ENCODE measurements at places on chromosomes 1 and 21. TPM values are rescaled to one million over a fixed set of nuclear protein-coding genes. Genes with fewer than 3 reads are reported as not detected.

The RAB7B gene
- total RNA-seq = 1.7 TPM

GRCh38 chr1:198664068-198664788 is 25.4 kb downstream of the PTPRC start:
- H3K4me3 ChIP-seq = no peak overlapping the region
- H3K36me3 ChIP-seq = no peaks in the 10 kb centered on the region
- DNase-seq = no peak
- H3K27me3 ChIP-seq = no peaks in the 10 kb centered on the region
- H3K4me1 ChIP-seq = no peaks in the 10 kb centered on the region

DNA sequence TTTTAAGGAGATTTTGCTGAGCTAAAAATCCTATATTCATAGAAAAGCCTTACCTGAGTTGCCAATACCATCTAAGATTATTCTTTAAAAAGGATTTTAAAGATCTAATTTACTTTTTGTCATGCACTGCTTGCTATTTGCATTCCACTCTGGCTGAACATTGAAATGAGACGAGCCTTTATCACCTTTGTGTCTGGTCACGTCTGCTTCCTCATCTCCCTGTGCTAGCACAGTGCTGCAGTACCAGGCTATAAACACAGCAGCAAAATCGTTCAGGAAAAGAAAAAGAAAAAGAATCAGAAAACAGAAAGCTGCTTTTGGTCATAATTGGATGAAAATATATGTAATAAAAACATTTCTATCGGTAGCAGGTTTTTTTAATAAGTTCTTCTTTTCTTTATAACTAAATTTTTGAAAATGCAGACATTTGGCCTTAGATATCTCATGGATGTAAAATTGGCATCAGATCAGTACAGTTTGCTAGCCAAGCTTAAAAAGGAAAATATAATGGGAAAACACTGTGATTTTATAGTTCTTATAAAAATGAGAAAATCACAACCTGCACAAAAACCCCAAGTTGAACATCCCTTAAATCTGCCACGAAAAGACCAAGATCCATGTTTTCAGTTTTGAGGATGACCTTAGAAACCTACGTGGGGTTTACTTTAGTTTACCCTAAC is 735.7 kb upstream of the CXADR start:
- H3K4me1 ChIP-seq = no peaks in the 10 kb centered on the region
- DNase-seq = no peak
- H3K4me3 ChIP-seq = no peak overlapping the region
- H3K27me3 ChIP-seq = no peaks in the 10 kb centered on the region
- H3K27ac ChIP-seq = no peak overlapping the region
- H3K36me3 ChIP-seq = no peaks in the 10 kb centered on the region

DNA sequence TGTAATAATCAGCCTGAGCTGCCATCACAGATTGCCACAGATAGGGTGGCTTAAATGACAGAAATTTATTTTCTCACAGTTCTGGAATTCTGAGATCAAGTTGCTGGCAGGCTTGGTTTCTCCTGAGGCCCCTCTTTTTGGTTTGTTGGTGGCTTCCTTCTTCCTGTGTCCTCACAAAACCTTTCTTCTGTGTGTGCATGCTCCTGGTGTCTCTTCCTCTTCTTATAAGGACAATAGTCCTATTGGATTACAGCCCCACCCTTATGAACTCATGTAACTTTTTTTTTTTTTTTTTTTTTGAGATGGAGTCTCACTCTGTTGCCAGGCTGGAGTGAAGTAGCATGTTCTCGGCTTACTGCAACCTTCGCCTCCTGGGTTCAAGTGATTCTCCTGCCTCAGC is 41.0 kb upstream of the F3 start:
- no peak for DNase-seq
- H3K36me3 ChIP-seq = no peaks in the 10 kb centered on the region
- no peak overlapping the region for H3K4me3 ChIP-seq
- H3K27ac ChIP-seq = no peak overlapping the region

The PDC gene
- total RNA-seq = not detected

DNA sequence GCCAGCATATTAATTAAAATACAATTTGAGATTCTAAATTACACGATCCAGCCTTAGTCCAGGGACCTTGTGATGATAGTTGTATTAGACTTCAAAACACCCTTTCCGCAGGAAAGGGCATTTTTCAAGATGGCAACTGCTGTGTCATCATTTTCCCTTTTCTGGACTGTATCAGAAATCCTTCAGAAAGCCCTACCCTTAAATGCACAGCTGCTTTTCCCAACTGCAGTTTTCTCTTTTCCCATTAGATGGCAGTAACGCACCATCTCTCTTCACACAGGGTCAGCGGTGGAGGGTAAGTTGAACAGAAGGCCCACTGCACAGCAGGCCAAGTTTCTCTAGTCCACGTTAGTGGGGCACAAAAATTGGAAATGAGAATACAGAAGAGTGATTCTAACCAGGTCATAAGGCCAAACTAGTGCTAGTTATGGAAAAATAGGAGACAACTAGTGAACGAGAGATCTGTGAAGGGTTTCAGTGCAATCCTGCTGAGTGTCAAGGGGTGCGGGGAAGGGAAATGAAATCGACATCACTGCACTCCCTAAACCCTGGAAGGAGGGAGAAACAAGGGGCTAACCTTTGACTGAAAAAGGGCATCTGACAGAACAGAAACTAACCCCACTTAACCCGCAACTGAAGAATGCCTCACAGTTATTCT is 22.1 kb upstream of the TDRD10 start:
- H3K4me1 ChIP-seq = no peaks in the 10 kb centered on the region
- DNase-seq = no peak
- H3K27me3 ChIP-seq = no peaks in the 10 kb centered on the region

The KIFAP3 gene
- total RNA-seq = 36.0 TPM

The PLA2G2A gene
- total RNA-seq = 2,513 TPM

DNA sequence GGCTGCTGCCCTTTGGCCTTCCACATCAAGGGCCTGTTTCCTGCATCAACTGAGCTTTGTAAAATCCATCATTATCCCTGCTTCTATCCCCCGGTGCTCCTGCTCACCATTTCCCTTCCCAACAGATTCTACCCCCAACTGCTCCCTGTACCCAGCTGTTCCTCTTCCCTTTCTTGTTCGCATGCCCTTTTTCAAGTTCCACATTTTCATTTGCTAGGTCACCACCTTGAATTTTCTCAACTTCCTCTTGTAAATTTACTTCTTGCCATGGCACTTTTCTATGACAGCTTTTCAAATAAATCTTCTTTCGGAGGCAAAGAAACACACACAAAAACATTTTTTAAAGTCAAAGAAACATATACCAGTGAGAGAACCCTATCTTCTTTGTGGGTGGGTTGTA is 330.5 kb upstream of the ADGRL2 start:
- H3K27ac ChIP-seq = no peak overlapping the region
- H3K4me1 ChIP-seq = no peaks in the 10 kb centered on the region
- no peaks in the 10 kb centered on the region for H3K27me3 ChIP-seq
- H3K4me3 ChIP-seq = no peak overlapping the region

The CHODL gene
- 2.3 TPM for total RNA-seq

The POMGNT1 gene
- 56.0 TPM for total RNA-seq

GRCh38 chr1:1407636-1408318 is 684 bp upstream of the MRPL20 start:
- no peak for DNase-seq
- no peaks in the 10 kb centered on the region for H3K27me3 ChIP-seq
- no peaks in the 10 kb centered on the region for H3K4me1 ChIP-seq
- H3K36me3 ChIP-seq = no peaks in the 10 kb centered on the region
- peak overlapping the region; percentile 89 for H3K4me3 ChIP-seq

The STRIP1 gene
- 45.9 TPM for total RNA-seq

The PIGR gene
- total RNA-seq = 2.1 TPM

- DNase-seq = no peak
- H3K4me1 ChIP-seq = no peaks in the 10 kb centered on the region
- no peaks in the 10 kb centered on the region for H3K27me3 ChIP-seq
- H3K36me3 ChIP-seq = no peaks in the 10 kb centered on the region
- no peak overlapping the region for H3K27ac ChIP-seq
These were observed 29.4 kb downstream of the MIER1 start for GRCh38 chr1:66954208-66954607.

- H3K27ac ChIP-seq = peak overlapping the region; percentile 100
- peak; percentile 93 for DNase-seq
- no peak overlapping the region for H3K4me3 ChIP-seq
- no peaks in the 10 kb centered on the region for H3K27me3 ChIP-seq
These were observed 219.2 kb downstream of the FOXD2 start for GRCh38 chr1:47656719-47657685.

DNA sequence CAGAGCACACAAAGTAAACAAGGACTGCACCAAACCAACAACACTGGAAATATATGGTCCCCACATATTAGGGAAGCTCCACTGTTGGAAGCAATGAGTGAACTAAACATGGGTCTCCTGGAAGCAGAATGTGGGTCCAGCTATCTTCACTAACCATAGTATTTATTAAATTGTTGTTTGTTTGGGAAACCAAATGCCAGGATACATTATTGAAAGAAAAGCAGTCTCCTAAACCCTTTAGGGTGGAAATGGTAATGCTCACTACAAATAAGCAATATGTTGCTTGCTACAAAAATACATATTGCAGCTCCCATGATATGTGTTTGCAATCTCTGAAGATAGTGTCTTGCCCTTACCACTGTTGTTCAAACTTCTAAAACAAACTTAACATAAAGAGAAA is 2.2 kb downstream of the NEGR1 start:
- DNase-seq = no peak
- no peaks in the 10 kb centered on the region for H3K4me1 ChIP-seq
- H3K27me3 ChIP-seq = no peaks in the 10 kb centered on the region
- no peak overlapping the region for H3K4me3 ChIP-seq

The CFHR2 gene
- total RNA-seq = not detected

The MROH7 gene
- total RNA-seq = 16.3 TPM

The HAO2 gene
- total RNA-seq = not detected

The C8A gene
- not detected for total RNA-seq

- H3K4me3 ChIP-seq = no peak overlapping the region
- DNase-seq = no peak
- no peaks in the 10 kb centered on the region for H3K36me3 ChIP-seq
- H3K4me1 ChIP-seq = no peaks in the 10 kb centered on the region
These were observed 17.0 kb upstream of the STUM start for GRCh38 chr1:226531360-226532093.

DNA sequence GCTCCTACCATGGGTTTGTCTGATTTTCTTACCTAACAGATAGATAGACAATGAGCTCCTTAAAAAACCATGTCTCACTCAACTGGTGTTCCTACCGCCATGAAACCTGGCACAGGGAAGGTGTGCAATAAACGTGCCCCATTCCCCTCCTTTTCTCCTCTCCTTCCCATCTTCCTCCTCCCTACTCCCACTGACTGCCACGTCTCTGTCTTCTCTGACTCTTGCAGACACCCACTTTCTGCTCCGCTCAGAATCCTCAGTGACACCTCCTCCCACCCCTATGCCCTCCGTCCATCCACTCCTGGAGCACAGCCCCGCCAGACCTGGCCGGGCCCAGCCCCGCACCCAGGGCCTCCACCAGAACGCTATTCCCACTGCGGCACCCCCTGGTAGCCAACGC is 52.9 kb downstream of the HMGB4 start:
- no peak for DNase-seq
- no peak overlapping the region for H3K4me3 ChIP-seq
- H3K27ac ChIP-seq = no peak overlapping the region
- no peaks in the 10 kb centered on the region for H3K27me3 ChIP-seq

DNA sequence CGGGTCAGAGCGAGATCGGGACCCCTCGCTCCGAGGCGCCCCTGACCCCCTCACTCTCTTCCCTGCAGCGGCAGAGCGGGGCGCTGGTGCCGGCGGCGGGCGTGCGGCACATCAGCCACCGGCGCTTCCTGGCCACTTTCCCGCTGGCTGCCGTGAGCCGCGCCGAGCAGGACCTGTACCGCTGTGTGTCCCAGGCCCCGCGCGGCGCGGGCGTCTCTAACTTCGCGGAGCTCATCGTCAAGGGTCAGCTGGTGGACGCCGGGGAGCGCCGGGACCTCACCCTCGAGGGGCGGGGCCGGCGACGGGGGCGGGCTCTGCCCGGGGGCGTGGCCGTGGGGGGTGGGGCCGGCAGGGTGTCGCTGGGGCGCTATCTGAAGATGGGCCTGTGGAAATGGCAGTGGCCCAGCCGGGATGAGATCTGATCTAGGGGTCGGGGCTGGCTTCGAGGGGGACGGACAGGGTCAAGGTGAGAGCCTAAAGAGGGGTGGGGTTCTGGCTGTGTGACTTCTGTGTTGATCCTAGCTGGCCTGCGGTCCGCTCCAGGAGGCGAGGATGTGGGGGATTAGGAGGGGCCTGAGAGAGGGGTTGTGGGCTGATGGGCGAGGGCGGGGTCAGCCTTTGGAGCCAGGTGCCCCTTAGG is 23.6 kb downstream of the PTPRU start:
- H3K27ac ChIP-seq = no peak overlapping the region
- peak; percentile 86 for DNase-seq
- H3K4me3 ChIP-seq = peak overlapping the region; percentile 18
- no peaks in the 10 kb centered on the region for H3K4me1 ChIP-seq
- H3K27me3 ChIP-seq = no peaks in the 10 kb centered on the region

GRCh38 chr1:5904551-5904950 is 87.7 kb downstream of the NPHP4 start:
- H3K4me1 ChIP-seq = no peaks in the 10 kb centered on the region
- no peaks in the 10 kb centered on the region for H3K27me3 ChIP-seq
- H3K36me3 ChIP-seq = peaks cover 3% of the 10 kb centered on the region
- no peak overlapping the region for H3K27ac ChIP-seq
- no peak overlapping the region for H3K4me3 ChIP-seq
- DNase-seq = no peak

DNA sequence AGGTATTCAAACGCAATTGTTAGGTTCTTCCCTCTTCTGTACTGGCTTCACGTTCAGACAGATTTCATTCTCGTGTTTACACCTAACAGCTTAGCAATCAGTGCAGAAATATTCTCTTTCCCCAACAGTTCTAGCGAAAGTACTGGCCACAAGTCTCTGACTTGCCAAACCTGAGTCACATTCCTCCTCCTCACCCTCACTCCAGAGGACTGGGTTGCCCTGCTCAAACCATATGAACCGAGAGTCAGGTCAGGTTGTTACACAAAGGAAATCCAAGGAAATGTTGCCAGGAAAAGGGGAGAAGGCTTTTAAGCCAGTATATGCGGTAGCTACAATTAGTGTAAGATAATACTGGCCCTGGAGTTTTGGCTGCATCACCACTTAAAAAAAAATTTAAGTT is 282.5 kb downstream of the RGS7 start:
- no peaks in the 10 kb centered on the region for H3K27me3 ChIP-seq
- no peaks in the 10 kb centered on the region for H3K4me1 ChIP-seq
- H3K36me3 ChIP-seq = no peaks in the 10 kb centered on the region
- H3K27ac ChIP-seq = no peak overlapping the region

GRCh38 chr1:70436622-70437251 is 25.7 kb downstream of the CTH start:
- H3K36me3 ChIP-seq = peaks cover 7% of the 10 kb centered on the region
- H3K4me1 ChIP-seq = no peaks in the 10 kb centered on the region

GRCh38 chr1:229226796-229227195 is 44.1 kb upstream of the RAB4A start:
- H3K4me3 ChIP-seq = no peak overlapping the region
- DNase-seq = no peak
- peaks cover 1% of the 10 kb centered on the region for H3K4me1 ChIP-seq
- no peaks in the 10 kb centered on the region for H3K36me3 ChIP-seq

GRCh38 chr1:36251794-36252481 is 27.7 kb downstream of the THRAP3 start:
- H3K27ac ChIP-seq = peak overlapping the region; percentile 8
- no peak overlapping the region for H3K4me3 ChIP-seq
- no peaks in the 10 kb centered on the region for H3K27me3 ChIP-seq

All from aorta (tissue), 5 donors.